Smooth muscle cell of trachea (primary cell): ENCODE measurements at places on chromosomes 3 and 15. TPM values are rescaled to one million over a fixed set of nuclear protein-coding genes. Genes with fewer than 3 reads are reported as not detected.

RPP25 gene
- total RNA-seq = 2.0 and 6.3 TPM in 2 replicates

GOLGA8F gene
- under 0.01 TPM in 1 of 2 replicates, not detected in the other for total RNA-seq

C3orf20 gene
- under 0.01 TPM in 1 of 2 replicates, not detected in the other for total RNA-seq

CACNA2D3 gene
- total RNA-seq = under 0.01 and 0.15 TPM in 2 replicates

CNTN3 gene
- 1.7 and 3.0 TPM in 2 replicates for total RNA-seq

ZBBX gene
- not detected in 2 replicates for total RNA-seq

MORF4L1 gene
- total RNA-seq = 281 and 404 TPM in 2 replicates

CYP8B1 gene
- total RNA-seq = not detected in 2 replicates

A4GNT gene
- not detected in 2 replicates for total RNA-seq
